ENCODE measurements at places on chromosomes 1 and 21. TPM values are rescaled to one million over a fixed set of nuclear protein-coding genes. Genes with fewer than 3 reads are reported as not detected.

Gene NBPF4
- total RNA-seq: not detected

Gene RGS1
- not detected for total RNA-seq

Gene S100A7
- not detected for total RNA-seq

Gene IVL
- 0.16 TPM for total RNA-seq

Gene ENAH
- 829 TPM for total RNA-seq

Gene LCE3A
- total RNA-seq: not detected

Gene MFN2
- total RNA-seq: 74.0 TPM

Data from astrocyte (in vitro differentiated cells and primary cell).